ENCODE measurements at places on chromosomes 4 and X.

GRCh38 chrX:54785901-54786300 lies 12.2 kb downstream of the ITIH6 start:
- DNase-seq = no peak

DNA sequence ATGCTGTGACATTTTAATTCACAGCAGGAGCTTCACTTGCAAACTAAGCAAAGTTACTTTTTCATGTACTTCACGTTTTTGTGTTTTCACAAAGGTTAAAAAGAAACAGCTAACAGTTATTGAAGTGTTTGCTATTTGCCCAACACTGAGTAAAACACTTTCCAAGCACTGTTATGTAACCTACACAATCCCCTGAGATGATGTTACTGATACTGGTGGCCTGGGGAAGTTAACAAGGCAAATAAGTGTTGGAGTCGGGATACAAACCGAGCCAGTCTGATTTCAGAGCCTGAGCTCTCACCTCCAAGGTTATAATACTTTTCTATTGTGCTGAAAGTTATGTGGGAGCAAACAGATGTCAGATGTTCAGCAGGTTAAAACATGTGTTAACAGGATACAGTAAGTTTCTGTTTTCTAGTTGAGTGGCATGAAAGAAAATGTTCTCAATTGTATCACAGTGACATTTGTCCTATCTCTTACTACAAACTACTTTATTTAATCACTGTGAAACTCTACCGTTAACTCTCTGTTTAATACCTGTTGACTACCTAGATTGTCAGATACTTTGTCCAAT lies 3.9 kb upstream of the CXCL13 start:
- no peak for DNase-seq

GRCh38 chr4:8571702-8572685 lies 8.2 kb upstream of the GPR78 start:
- DNase-seq = peak; percentile 18

DNA sequence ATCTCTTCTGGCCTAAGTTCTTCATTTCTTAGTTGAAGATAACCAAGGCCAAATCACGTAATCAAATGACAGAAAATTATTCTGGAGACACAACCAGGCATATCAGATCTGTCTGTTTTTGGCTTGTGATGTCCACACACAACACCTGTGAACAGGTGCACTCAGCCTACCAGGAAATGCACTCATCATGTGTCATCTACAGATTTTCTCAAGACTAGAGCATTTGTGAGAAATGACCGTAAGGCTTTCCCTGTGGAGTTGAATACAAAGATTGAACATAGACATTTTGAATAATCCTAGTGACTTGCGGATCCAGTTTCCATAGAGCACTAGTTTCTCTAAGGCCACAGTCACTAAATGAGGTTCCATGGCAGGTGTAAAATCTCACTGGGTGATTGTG lies 26.7 kb upstream of the CXCL8 start:
- no peak for DNase-seq

GRCh38 chr4:27066591-27066990 lies 205.9 kb downstream of the STIM2 start:
- no peak for DNase-seq

GRCh38 chr4:76737180-76737579 lies 160.8 kb downstream of the SOWAHB start:
- DNase-seq = no peak

- no peak for DNase-seq
Measured at GRCh38 chr4:128177498-128177897, 110.1 kb downstream of the PGRMC2 start.

- no peak for DNase-seq
Measured at GRCh38 chr4:39096847-39097246, 34.8 kb downstream of the KLHL5 start.

DNA sequence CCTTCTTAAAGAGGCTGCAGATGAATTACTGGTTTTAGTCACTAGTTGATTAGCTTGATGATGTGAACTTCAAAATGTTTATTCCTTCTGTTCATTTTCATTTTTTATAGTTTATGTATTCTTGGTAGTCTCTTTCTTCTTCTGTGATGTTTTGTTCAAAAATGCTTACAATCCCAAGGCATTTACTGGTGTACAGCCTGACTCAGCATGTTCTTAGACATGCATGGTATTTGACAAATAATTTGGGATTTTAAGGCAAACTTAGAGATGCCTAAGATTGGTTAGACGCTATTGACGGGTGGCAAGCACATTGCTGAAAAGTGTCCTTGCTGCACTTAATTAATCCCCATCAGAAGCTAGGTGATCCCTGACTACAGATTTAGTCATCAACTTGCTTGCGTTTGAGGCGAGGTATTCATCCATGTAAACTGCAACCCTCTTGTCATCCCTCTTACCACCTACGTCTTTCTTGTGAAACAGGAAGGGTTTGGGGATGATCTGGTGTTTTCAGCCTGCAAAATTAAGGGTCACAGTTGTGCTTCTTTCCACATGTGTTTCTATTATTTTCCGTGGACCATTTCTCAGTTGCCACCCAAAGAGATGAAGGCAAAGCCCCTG lies 331.8 kb downstream of the DKK2 start:
- DNase-seq = no peak

GRCh38 chr4:102061133-102061532 lies 270.6 kb downstream of the BANK1 start:
- DNase-seq = no peak

GRCh38 chr4:88033309-88033708 lies 25.9 kb downstream of the PKD2 start:
- peak; percentile 58 for DNase-seq

DNA sequence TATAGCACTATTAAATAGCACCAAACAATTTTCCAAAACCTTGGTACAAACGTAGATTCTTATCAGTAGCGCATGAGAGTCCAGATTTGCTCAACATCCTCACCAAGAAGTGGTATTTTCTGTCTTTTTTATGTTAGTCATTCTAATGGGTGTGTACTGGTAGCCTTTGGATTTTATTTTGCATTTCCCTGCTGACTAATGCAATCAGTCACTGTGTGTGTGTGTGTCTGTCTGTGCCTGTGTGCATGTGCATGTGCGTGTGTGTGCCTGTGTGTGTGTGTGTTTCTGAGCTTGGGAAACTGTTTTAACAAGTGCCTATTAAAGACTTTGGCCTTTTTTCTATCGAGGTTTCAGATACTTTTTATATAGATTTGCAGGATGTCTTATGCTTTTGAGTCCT lies 82.2 kb upstream of the MAGEA10 start:
- DNase-seq = no peak

DNA sequence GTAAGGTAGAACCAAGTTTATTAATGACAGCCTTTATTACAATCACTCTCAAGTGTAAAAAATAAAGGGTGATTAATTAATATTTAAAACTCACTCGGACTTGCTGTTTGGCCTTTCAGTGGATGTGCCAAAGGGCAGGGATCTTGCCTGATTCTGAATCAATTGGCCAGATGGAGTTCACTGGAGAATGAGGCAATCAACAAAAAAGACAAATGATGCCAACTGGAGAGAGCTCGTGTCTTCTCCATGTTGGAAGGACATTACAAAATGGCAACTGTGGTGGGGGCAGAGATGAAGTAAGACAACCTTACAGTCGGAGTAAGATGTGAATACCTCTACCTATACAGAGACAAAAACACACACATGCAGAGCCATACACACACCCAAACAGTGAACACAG lies 188.0 kb downstream of the TSPAN5 start:
- DNase-seq = no peak

- no peak for DNase-seq
Measured at GRCh38 chr4:147078362-147078761, 132.7 kb upstream of the TTC29 start.

- no peak for DNase-seq
Measured at GRCh38 chrX:107600366-107600765, 27.9 kb upstream of the PRPS1 start.

GRCh38 chr4:54091637-54092404 lies 8.1 kb upstream of the GSX2 start:
- peak; percentile 93 for DNase-seq

DNA sequence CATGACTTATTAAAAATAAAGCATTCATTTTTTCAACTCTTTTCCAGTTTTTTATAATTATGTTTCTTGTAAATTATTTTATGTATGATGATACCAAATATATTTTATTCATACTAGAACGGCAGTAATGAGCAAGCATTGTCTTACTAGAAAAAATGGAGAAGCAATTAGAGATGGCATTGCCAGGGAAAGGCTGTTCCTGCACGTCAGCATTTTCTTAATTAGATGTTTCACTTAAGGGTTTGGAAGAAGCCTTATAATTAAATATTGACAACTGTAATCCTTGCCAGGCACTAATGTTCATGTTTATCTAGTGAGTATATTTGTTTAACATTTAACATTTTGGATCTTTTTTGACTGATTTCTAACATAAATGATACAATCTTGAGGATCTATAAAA lies 16.6 kb downstream of the FAM149A start:
- no peak for DNase-seq

GRCh38 chrX:15236146-15236545 lies 33.7 kb downstream of the ASB9 start:
- no peak for DNase-seq

GRCh38 chr4:54746218-54746617 lies 88.5 kb downstream of the KIT start:
- peak; percentile 71 for DNase-seq

DNA sequence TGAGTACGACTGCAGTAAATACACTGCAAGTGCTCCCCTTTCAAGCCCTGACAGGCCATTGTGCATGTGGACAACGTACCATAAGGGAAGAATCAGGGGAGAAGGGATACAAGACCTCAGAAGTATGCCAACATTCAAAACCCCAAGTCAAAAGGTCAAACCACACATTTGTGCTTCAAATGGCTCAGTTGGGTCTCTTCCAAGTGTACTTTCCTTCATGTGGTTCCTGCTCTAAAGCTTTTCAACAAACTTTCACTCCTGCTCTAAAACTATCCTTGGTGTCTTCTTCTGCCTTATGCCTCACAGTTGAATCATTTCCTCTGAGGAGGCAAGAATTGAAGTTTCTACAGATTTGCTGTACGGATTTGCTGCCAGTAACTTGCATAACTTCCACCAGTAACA lies 305.7 kb upstream of the SLIT2 start:
- DNase-seq = peak; percentile 70

- no peak for DNase-seq
Measured at GRCh38 chrX:82675104-82675503, 833.0 kb upstream of the POU3F4 start.

DNA sequence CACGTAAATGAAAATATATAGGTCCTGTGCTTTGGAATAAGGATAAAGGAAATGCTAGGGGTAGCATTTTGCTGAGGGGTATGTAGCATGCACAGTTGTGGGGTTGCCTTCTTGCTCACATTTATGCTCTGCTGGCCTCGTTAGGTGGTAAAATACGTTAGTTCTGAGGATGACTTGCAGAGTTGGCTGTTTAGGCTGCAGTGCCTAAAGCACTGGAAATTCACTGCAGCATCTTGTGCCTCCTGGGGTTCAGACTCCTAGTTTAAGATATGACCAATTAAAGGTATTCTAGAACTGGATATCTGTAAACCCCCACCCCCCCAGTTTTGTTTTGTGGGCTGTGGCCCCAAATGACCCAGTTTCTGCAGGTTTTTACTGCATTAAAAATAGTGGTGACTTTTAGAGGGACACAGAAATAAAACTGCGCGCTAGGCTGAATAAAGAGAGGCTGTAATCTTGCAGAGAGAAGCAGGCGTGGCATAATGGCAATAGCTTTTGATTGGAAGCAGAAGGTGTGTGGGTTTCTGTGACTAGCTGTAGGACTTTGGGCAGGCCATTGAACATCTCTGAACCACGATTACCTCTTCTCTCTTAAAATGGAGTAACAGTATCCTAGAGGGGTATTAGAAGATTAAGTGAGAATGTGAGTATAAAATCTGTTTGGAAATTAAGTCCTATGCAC lies 79.3 kb downstream of the REPS2 start:
- DNase-seq = no peak

DNA sequence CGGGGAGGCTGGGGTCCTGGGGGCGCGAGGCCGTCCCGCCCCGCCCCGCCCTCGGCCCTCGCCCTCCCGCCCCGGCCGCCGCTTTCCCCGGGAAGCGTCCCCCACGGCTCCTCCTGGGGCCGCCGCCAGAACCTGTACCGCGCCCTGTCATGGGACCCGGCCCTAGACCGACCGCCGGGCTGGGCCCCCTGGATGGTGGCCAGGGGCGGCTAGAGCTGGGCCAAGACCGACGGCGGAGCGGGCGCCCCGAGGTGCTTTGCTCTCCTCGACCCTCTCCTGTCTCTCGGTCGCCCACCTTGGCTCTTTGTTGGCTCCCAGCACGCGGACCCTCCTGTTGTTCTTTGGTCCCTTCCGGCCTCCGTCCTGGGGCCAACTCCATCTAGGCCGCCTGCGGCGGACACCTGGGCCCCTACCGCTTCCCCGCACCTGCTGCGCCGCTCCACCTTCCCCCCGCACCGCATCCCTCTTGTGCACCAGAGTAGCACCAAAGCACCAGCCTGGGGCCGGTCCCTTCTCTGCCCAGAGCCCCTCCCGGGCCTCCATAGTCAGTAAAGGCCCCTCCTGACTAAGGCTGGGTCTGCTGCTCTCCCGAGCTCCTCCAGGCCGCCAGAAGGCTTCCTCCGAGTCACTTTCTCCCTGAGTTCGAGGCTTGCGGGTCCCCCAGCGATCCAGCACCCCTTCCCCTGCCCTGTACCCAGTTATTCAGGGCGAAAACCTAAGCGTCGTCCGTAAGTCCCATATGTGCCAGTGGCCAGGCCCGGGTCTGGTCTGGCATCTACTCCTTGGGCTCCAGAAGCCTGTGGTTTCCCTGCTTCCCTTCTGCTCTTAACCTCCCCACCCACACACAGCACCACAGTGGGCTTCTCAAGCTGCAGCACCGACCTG lies 587 bp downstream of the TACC3 start:
- DNase-seq = no peak

GRCh38 chr4:74631338-74631737 lies 163.0 kb downstream of the BTC start:
- no peak for DNase-seq

DNA sequence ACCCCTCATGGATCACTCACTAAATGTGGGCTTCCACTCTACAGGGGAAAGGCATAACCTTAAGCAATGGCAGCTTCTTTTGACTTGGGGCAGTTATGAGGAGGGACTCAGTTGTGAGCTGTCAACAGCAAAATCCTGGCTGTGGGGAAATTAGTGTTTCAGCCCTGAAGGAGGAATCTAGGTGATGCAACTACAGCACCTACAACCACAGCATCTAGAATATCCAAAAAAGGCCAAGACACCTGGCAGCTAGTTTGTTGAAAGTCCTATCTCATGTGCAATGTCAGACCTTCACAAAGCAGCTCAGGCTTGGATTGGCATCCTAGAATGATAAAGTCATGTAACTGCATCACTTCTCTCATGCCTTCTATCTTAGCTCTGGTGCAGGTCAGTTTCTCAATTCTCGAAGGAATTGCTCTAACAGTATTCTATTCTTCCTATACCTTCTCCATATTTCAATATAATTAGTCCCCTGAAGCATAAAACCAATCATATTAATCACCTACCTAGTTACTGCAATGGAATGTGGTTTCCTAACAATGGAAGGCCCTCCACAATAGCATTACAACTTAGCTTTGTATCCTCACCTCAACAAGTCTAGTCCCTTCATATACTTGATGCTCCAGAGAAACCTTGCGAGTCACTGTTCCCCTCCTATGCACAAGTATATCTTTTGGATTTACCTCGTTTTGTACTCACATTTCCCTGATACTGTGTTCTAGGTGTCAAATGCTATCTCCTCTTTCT lies 5.5 kb upstream of the ANTXR2 start:
- no peak for DNase-seq

- DNase-seq = no peak
Measured at GRCh38 chr4:8577972-8578371, 2.2 kb upstream of the GPR78 start.
